Stimulated activated CD8-positive, alpha-beta memory T cell treated with anti-CD3 and anti-CD28 coated beads, Interleukin-4, amount 100 ng/mL, for 4 hours (primary cell): ENCODE measurements at places on chromosomes 4 and X.
A peak's percentile ranks its signal among the peaks of the same experiment; 100 is the strongest.

GRCh38 chr4:119286377-119287002 is 35.4 kb downstream of the FABP2 start:
- no peak for DNase-seq

GRCh38 chrX:71128915-71129765 is 10.7 kb downstream of the MED12 start:
- DNase-seq = peak; percentile 55

DNA sequence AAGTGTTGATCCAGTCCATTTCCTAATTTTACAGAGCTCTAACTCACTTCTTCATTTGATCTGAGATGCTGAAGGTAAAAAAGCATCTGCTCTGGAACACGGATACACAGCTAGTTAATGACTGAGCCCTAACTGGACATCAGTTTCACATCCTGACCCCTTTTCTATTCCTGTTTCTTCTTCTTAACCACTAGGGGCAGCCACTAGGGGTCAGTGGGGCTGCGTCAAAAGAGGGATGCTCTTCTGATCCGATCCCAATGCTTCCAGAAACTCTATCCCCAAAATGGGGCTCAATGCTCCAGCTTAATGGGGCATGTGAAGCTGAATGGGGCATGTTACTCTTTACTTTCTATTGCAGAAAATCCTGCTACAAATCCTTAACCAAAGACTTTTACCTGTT is 33.4 kb upstream of the PHKA2 start:
- DNase-seq = no peak

DNA sequence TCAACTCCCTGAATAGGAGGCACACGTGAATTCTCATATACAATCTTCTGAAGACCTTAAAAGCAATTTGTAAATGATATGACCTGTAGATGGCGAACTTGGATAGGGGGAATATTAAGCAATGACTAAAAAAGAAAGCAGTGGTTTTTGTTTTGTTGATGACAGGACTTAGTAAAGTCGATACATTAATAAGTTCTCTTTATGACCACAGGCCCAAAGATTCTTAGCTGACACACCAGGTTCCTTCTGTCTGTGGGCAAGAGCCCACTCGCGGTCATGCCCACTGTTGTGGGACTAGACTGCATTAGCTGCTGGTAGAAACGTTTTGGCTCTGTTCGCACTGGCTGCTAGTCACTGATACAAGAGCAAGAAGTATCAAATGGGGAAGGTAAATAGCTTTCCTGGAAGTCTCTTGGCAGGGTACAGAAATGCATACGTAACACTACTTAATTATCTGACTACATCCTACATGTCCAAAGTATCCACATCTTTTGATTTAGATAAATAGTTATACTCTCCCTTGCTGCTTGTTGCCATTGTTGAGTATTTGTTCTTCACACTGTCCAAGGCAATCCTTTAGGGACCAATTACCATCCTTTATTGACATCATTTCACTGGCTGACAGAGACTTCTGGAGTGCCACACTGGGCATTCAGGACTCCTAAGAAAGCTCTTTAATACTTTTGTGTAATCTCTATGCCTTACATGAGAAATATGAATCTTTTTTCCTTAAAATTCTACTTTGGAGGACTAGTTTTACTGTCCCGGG is 31.0 kb downstream of the ALPK1 start:
- DNase-seq = no peak

GRCh38 chr4:55928846-55929245 is 19.9 kb upstream of the CEP135 start:
- no peak for DNase-seq

GRCh38 chr4:155305619-155306018 is 71.1 kb downstream of the MAP9 start:
- no peak for DNase-seq

GRCh38 chr4:65670331-65671031 is at the start of gene EPHA5:
EPHA5 (minus strand) TSS chr4:65670489; CDS start chr4:65669742, 747 bp downstream.
- DNase-seq = no peak

- DNase-seq = no peak
Measured at GRCh38 chr4:149523039-149523438, 292.6 kb downstream of the IQCM start.

GRCh38 chr4:76108467-76109181 is 34.1 kb downstream of the ART3 start:
- no peak for DNase-seq

GRCh38 chr4:137015426-137016409 is 516.6 kb downstream of the PCDH18 start:
- DNase-seq = no peak

GRCh38 chr4:169583563-169583962 is 28.8 kb downstream of the NEK1 start:
- no peak for DNase-seq

- DNase-seq = no peak
Measured at GRCh38 chr4:145075742-145076468, 22.1 kb downstream of the ANAPC10 start.

DNA sequence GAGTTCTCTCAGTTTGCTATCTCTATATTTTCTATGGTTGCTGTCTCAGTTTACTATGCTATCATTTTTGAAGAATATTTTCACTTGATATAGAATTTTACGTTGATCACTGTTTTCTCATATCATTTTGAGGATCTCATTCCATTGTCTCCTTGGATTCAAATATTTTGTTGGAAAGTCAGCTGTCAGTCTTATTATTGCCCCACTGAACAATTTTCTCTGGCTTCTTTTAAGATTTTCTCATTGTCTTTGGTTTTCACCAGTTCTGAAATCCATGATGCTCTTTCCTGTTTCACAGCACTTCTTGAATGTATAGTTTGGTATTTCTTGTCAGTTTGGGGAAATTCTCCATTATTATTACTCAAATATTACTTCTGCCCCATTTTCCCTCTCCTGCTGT is 81.1 kb downstream of the ENPP6 start:
- DNase-seq = no peak

DNA sequence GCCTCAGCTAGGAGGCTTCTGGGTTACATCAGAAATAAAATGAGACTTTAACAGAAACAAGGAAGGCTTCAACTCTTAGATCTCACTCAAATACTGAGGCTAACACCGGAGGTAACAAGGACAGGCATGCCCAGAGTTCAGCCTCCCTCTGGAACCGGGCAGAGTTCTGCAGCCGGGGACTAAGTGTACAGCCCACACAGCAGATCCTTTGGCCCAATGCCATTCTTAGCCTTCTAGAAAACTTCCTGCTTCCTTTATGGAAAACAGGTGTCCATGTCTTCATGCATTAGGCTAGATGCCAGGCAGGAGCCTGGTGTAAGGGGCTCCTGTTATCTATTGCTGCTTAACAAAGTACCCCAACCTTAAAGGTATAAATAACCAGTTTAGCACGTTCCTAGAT is 369.7 kb downstream of the BCOR start:
- no peak for DNase-seq

DNA sequence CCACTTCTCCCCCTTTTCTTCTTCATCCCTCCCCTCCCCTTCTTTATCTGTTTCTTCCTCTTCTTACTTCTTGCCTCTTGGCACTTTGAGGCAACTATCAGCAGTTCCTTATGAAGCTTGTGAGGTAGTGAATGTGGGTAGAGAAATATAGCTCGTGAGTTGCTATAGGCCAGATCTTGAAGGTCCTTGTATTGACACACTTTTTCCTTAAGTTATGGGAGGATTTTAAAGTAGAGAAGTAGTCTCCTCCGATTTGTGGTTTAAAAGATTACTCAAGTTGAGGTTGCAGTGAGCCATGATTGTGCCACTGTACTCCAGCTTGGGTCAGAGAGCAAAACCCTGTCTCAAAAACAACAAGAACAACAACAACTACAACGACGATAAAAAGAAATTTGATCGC is 3.4 kb upstream of the RRAGB start:
- no peak for DNase-seq

- no peak for DNase-seq
Measured at GRCh38 chr4:59818656-59819055, 1381.5 kb upstream of the ADGRL3 start.

- no peak for DNase-seq
Measured at GRCh38 chr4:170242471-170242870, 152.7 kb upstream of the AADAT start.

- DNase-seq = no peak
Measured at GRCh38 chr4:88276952-88277710, 7.2 kb downstream of the PPM1K start.

- no peak for DNase-seq
Measured at GRCh38 chr4:145580906-145581305, 38.3 kb upstream of the MMAA start.

- DNase-seq = no peak
Measured at GRCh38 chr4:157616741-157617472, 396.4 kb downstream of the GRIA2 start.

GRCh38 chr4:77376788-77377460 is 219.9 kb downstream of the CCNG2 start:
- DNase-seq = no peak

DNA sequence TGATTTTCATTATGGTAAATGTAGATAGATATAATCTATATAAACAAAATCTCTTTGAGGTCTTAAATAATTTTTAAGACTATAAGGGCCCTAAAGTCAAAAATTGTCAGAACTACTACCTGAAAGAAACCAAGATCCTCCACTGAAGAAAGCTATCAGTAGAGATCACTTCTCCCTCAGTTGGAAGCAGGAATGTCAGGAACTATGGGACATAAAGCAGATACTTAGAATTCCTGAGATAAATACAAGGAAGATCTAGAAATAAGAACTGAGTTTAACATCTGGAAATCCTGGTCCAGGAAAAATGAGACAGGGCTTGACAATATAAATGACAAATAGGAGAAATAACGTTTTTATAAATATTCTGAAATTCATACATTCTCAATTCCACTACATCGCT is 97.2 kb downstream of the ADAMTS3 start:
- DNase-seq = no peak

- no peak for DNase-seq
Measured at GRCh38 chr4:2047031-2047660, 12.0 kb upstream of the NAT8L start.

- no peak for DNase-seq
Measured at GRCh38 chr4:86338521-86338920, 21.3 kb downstream of the MAPK10 start.

- no peak for DNase-seq
Measured at GRCh38 chr4:2599304-2599654, 62.8 kb downstream of the FAM193A start.

DNA sequence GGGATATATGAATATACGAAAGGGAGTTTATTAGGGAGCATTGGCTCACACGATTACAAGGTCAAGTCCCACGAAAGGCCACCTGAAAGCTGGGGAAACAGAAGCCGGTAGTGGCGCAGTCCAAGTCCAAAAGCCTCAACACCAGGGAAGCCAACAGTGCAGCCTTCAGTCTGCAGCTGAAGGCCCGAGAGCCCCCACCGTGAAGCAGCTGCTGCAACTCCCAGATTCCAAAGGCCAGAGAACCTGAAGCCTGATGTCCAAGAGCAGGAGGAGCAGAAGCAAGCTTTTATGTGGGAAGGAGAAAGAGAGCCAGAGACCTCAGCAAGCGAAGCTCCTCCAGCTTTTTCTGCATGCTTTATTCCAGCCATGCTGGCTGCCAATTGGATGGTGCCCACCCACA is 275.8 kb downstream of the PTTG2 start:
- DNase-seq = no peak

DNA sequence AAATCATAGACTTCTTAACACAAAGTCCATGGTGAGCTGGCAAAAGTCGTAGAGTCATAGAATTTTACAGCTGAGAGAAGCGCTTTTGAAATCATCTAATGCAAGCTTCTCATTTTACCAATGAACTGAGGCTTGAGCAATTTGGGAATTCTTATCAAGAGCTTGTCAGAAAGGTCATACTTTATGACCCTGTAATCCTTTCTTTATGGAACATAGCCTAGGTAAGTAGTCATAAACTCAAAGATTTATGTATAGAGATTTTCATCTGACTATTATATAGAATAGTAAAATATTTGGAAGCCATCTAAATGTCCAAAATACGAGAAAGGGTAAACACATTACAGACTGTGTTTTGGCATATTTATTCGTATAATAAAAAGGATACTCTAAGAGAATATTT is 563.5 kb downstream of the PCDH7 start:
- no peak for DNase-seq

- no peak for DNase-seq
Measured at GRCh38 chr4:128582427-128582870, 227.1 kb upstream of the JADE1 start.

DNA sequence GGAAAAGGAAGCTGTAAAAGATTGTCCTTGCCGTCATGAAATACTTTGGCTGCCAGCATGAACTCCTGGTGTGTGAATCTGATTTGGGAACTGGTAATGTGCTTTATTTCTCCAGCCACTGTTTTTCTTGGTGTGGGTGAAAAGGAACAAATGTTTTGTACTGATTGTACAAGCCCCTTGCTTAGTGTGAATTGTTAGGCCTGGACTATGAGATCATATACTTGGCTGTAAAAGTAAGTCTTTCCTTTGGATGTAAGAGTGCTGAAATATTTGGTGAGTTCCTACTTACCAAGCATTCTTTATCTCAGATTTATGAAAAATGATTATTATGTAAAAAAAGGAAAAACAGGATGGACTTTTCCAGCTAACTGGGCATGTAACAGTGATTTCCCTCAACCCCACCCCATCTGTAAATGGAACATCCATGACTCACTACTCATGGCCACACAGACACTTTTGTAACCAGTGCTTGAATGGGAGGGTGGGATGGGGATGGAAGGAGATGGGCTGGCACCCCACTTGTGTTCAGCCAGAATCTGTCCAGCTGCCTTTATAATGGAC is 6.3 kb downstream of the FNIP2 start:
- DNase-seq = no peak

DNA sequence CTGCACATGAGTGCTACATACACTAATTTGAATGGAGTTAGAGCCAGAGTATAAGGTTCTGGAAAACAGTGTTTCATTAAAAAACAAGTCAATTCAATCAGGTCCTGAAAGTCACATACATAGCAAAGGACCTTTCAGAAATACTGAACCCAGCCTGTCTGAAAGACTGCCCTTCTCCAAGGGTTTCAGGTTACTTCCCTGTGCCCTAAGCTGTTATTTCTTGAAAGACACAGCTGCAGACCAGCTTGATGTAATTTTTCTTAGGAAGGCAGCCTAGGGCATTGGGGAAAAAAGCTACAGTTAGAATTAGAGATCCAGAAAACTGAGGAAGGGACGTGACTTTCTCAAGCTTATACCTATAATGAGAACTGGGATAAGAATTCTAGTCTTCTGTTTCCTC is 155.9 kb upstream of the MAOA start:
- DNase-seq = no peak

- no peak for DNase-seq
Measured at GRCh38 chrX:39144956-39145355, 343.7 kb downstream of the MID1IP1 start.

GRCh38 chr4:110795971-110796370 is 173.1 kb upstream of the PITX2 start:
- no peak for DNase-seq

DNA sequence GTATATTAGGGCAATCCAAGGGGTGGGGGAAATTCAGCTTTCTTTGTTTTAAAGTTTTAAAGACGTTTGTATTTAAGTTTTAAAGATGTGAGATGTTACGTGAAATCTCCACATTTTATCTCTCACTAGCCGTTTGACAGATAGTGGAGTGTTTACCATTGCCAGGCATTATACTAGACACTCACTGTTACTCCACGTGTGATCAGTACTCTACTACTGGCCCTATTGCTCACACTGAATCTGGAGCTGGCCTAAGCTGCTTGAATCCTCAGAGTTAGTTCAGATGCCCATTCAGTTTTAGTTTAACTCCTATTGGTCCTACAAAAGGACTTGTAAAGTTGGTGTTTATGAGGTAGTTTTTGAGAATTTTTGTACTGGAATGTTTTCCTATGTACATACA is 4.5 kb downstream of the ADAD1 start:
- no peak for DNase-seq

GRCh38 chr4:121200795-121201472 is 36.8 kb upstream of the TNIP3 start:
- DNase-seq = no peak
